ENCODE measurements at places on chromosomes 11 and 22. TPM values are rescaled to one million over a fixed set of nuclear protein-coding genes. Genes with fewer than 3 reads are reported as not detected.

The DBX1 gene
- total RNA-seq, result not detected

DNA sequence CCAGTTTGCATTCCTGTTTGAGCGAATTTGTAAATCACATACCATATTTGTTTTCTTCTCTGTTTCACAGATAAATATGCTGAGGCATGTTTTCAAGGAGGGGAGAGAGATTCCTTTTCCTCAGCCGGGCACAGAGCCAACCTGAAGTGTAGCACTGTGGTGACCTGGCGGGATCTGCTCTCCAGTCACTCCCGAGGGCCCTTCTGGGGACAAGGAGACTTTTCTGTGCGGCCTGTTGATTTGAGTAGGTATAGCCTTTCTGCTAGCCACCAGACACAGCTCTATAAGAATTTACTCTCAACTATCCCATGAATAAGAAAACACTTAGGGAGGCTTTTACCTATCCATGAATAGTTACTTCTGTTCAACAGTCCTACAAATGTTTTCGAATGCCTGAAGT is 63.5 kb upstream of the FDX1 start:
- no peaks in the 10 kb centered on the region for H3K27me3 ChIP-seq
- H3K4me1 ChIP-seq, result peaks cover 21% of the 10 kb centered on the region
- H3K36me3 ChIP-seq, result no peaks in the 10 kb centered on the region
- H3K4me3 ChIP-seq, result no peak overlapping the region

DNA sequence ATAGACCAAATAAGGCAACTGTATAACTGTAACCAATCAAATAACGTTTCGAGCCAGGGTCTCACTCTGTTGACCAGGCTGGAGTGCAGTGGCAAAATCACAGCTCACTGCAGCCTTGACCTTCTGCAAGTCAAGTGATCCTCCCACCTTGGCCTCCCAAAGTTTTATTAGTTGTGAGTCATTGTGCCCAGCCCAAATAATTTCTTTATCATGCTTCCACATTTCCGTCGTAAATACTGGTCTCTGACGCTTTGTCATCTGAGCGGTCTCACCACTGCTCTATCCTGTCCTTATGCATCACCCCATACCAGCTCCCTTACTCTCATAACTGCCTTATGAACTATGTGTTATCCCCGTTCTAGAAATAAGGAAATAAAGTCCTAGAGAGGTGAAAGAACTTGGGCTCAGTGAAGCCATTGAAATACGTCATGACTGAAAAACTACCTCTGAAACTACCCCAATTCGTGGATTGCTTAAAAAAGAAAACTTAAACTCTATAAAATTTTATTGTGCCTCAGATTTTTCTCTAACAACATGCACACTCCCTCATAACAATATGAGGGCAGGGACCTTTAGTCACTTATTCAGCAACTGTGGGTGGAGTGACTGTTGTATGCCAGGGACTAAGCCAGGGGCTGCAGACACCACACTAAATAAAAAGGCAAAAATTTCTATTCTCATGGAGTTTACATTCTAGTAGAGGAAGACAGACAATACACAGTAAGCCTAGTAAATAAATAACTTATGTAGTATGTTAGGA is 15.8 kb upstream of the RTN4RL2 start:
- DNase-seq, result no peak
- H3K27me3 ChIP-seq, result no peaks in the 10 kb centered on the region
- no peak overlapping the region for H3K4me3 ChIP-seq
- no peak overlapping the region for H3K27ac ChIP-seq
- H3K4me1 ChIP-seq, result no peaks in the 10 kb centered on the region
- H3K36me3 ChIP-seq, result no peaks in the 10 kb centered on the region

DNA sequence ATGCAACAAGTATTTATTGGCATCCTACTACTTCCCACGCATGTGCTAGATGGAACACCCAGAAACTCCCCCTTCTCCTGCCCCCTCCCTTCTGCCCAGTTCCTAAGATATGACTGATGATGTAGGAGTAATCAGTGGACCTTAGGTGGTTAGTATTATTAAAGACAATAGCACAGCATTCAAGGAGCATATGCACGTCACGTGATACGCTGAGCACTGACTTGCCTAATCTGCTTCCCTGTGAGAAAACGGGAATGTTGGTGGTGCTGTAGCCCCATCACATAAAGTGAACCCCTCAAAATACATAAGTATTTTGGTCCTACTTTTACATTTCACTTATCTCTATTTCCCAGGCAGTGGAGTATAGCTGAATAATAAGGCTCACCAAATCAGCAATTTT is 12.4 kb downstream of the DRD2 start:
- DNase-seq, result no peak
- H3K36me3 ChIP-seq, result no peaks in the 10 kb centered on the region
- H3K27me3 ChIP-seq, result peaks cover 14% of the 10 kb centered on the region
- no peak overlapping the region for H3K4me3 ChIP-seq
- H3K27ac ChIP-seq, result no peak overlapping the region
- no peaks in the 10 kb centered on the region for H3K4me1 ChIP-seq

DNA sequence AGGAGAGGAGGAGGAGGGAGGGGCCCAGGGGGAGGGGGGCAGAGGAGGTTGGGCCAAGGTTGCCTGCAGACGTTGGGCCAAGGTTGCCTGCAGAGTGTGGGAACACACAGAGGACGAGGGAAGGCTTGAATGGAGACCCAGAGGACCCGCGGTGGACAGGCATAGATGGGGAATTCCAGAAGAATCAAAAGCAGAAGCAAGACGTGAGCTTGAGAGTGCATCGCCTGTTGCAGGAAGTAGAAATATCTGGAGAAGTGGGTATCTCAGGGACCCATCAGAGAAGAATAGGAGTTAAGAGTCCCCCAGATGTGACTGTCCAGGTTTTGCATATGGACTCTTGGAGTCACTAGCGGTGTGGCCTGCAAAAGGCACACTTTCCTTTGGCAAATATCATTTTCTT is 670.2 kb downstream of the TBC1D22A start:
- no peak overlapping the region for H3K27ac ChIP-seq
- no peaks in the 10 kb centered on the region for H3K36me3 ChIP-seq
- DNase-seq, result no peak
- H3K4me1 ChIP-seq, result no peaks in the 10 kb centered on the region
- no peak overlapping the region for H3K4me3 ChIP-seq

DNA sequence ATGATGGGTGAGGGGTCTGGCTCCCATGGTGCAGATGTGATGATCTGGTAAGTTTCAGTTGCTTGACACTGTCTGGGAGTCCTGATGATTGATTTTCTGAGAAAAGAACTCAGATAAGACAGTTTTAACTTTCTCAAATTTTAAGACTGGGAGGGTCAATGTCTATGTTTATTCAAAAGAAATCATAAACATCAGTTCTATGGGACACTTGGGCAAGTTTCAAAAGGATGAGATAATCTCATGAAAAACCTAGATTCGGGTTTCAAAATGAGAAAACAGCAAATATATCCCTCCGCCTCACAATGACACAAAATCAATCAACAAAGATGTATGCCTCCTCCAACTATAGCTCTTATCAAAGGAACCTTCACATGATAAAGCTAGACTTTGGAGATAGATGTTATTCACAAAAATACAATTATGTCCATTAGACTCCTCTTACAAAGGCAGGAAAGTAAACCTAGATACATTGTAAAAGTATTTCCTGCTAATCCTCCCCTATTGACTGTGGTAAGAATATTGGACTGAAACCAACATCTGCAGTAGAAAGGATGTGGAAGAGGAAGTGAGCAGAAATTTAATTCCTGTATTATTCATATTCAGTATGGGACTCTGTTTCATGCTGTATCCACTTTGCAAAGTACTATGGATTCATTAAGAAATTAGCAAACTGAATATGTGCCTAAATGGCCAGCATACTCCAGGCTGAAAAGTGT is 21.6 kb downstream of the SVIP start:
- no peaks in the 10 kb centered on the region for H3K27me3 ChIP-seq
- no peaks in the 10 kb centered on the region for H3K36me3 ChIP-seq
- no peak overlapping the region for H3K27ac ChIP-seq
- H3K4me3 ChIP-seq, result no peak overlapping the region
- DNase-seq, result no peak
- peaks cover 6% of the 10 kb centered on the region for H3K4me1 ChIP-seq

The HTR3A gene
- total RNA-seq, result not detected

DNA sequence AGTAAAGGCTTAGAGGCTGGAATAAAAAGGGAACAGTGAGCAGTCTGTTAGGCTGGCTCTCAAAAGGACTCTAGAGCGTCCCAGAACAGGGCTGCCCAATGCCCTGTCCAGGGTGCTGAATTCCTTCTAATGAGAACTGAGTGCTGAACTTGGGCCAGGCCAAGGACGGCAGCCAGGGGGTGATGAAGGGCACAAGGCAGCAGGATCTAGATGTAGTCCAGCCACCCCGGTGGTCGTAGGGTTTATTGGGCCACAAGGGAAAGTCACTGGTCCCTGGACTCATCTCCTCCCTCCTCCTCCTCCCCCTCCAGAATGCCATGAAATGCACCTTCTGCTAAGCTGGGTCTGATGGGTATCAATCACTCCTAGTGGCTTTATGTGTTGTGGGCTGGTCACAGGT is 19.2 kb downstream of the NPTXR start:
- H3K4me3 ChIP-seq, result no peak overlapping the region
- no peaks in the 10 kb centered on the region for H3K4me1 ChIP-seq
- no peak overlapping the region for H3K27ac ChIP-seq
- DNase-seq, result peak; percentile 60

- no peak overlapping the region for H3K4me3 ChIP-seq
- DNase-seq, result no peak
- no peaks in the 10 kb centered on the region for H3K36me3 ChIP-seq
- H3K27ac ChIP-seq, result no peak overlapping the region
- no peaks in the 10 kb centered on the region for H3K4me1 ChIP-seq
These were observed 114.5 kb upstream of the SYT13 start for GRCh38 chr11:45400591-45400990.

GRCh38 chr11:122600290-122600689 is 55.2 kb upstream of the UBASH3B start:
- H3K4me1 ChIP-seq, result no peaks in the 10 kb centered on the region
- no peak for DNase-seq
- no peak overlapping the region for H3K4me3 ChIP-seq

DNA sequence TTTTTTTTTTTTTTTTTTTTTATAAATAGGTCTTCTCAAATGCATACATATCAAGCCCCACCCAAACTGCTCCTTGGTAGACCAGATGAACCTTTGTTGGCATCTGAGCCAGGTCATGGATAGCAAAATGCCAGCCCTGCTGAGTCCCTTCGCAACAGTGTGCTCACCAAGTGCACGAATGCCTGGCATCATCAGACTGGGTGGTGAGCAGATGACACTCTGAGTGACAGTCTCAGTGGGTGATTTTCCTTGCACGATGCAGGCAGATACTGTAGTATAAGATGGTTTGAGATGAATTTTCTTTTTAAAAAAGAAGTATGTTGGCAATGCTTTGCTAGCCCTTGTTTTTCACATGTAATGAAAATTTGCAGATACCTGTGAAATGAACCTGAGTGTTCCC is 74.0 kb downstream of the RCN1 start:
- DNase-seq, result no peak
- no peak overlapping the region for H3K27ac ChIP-seq
- no peaks in the 10 kb centered on the region for H3K4me1 ChIP-seq

GRCh38 chr22:33332538-33332937 is 274.4 kb upstream of the SYN3 start:
- H3K4me3 ChIP-seq, result no peak overlapping the region
- no peaks in the 10 kb centered on the region for H3K4me1 ChIP-seq
- no peak overlapping the region for H3K27ac ChIP-seq

DNA sequence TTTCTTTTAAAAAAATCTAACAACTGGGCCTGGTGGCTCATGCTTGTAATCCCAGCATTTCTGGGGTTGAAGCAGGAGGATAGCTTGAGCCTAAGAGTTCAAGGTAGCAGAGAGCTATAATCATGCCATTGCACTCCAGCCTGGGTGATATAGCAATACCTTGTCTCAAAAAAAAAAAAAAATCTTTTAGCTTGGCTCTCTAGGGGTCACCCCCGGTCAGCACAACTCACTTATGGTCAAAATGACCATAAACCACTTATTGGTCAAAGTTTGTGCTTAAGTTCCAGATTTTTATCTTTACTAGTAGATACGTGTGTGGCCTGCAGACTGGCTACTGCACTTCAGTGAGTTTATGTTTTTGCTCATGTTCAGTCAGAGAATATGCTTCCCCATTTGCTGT is 6.3 kb upstream of the SPDYC start:
- H3K27me3 ChIP-seq, result no peaks in the 10 kb centered on the region
- no peaks in the 10 kb centered on the region for H3K4me1 ChIP-seq
- DNase-seq, result no peak
- H3K27ac ChIP-seq, result no peak overlapping the region
- no peak overlapping the region for H3K4me3 ChIP-seq

DNA sequence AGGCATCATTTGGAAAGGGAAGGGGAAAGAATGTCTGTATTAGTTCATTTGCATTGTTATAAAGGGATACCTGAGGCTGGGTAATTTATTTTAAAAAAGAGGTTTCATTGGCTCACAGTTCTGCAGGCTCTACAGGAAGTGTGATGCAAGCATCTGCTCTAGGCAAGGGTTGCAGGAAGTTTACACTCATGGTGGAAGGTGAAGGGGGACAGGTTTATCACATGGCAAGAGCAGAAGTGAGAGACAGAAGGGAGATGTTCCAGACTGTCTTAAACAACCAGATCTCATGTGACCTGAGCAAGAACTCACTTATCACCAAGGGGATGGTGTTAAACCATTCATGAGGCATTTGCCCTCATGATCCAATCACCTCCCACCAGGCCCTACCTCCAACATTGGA is 90.6 kb downstream of the CCDC83 start:
- H3K4me1 ChIP-seq, result peaks cover 33% of the 10 kb centered on the region
- no peak overlapping the region for H3K27ac ChIP-seq

GRCh38 chr11:11502263-11502861 is 119.4 kb downstream of the GALNT18 start:
- no peaks in the 10 kb centered on the region for H3K36me3 ChIP-seq
- no peak overlapping the region for H3K4me3 ChIP-seq
- H3K4me1 ChIP-seq, result peaks cover 23% of the 10 kb centered on the region
- H3K27me3 ChIP-seq, result no peaks in the 10 kb centered on the region
- DNase-seq, result no peak

DNA sequence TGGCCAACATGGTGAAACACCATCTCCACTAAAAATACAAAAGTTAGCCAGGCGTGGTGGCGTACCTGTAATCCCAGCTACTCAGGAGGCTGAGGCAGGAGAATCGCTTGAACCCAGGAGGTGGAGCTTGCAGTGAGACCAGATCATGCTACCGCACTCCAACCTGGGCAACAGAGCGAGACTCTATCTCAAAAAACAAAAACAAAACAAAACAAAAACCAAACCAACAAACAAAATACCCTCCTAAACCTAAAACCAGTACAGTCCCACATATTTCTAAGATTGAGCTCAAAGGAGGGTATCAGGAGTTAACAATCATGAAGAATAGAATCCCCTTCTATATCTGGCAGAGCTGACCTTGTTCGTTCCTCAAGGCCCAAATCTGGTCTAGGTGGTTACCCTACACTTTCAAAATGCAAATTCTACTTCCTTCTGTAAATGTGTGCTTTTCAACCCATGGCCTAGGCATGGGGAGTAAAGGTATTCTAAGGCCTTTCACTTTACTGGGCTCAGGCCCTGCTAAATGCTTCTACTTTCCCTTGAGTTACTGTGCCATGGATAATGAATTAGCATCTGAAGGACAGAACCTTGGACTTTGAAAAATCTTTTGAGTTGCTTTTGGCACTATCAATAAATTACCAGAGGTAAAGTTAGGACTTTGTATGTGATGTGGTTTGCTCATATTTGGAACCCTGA is 10.4 kb upstream of the PPP2R1B start:
- H3K27me3 ChIP-seq, result no peaks in the 10 kb centered on the region
- H3K27ac ChIP-seq, result no peak overlapping the region
- H3K4me3 ChIP-seq, result no peak overlapping the region
- H3K4me1 ChIP-seq, result peaks cover 21% of the 10 kb centered on the region

All from lower lobe of right lung (tissue), 2 donors.